ENCODE measurements at places on chromosomes 4 and X.

DNA sequence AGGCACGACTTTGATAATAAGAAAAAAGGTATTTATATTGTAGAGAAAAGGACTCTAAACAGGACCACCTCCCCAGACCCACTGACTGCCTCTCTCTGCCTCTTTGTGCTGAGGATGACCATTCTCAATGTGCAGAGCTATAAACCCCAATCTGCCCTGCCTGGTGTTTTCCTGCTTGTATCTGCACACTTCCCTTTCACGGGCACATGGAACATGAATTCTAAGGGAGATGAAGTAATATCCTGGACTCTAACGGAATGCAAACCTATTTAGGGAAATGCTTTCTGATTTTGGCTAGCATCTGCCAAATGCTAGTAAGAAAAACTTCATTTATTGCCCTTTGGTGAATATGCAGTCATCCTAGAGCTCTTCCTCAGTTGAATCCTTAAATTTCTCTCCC is 2.4 kb downstream of the DIPK2B start:
- H3K4me3 ChIP-seq: no peak overlapping the region
- no peak for DNase-seq
- peak overlapping the region; percentile 29 for H3K27ac ChIP-seq
- no peaks in the 10 kb centered on the region for H3K27me3 ChIP-seq
- no peaks in the 10 kb centered on the region for H3K4me1 ChIP-seq

- H3K27ac ChIP-seq: no peak overlapping the region
- no peaks in the 10 kb centered on the region for H3K27me3 ChIP-seq
- H3K4me1 ChIP-seq: no peaks in the 10 kb centered on the region
Measured at GRCh38 chrX:10111364-10112148, 45.2 kb upstream of the CLCN4 start.

DNA sequence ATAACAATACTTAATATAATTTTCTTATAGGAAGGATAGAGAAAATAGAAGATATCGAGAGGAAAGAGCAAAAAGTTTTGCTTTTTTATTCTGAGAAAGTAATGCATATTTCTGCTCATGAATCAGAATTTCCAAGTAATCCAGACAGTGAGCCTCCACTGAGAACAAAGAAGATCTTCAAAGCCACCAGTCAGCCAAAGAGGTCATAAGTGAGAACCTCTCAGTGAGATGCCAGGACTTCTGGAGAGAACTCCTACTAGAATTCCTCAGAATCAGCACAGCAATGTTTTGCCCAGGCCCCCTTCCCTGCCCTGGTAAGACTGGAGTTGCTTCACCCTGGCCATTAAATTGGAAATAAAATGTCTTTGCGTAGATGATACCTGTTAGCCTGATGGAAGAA is 254.4 kb upstream of the FAT4 start:
- DNase-seq: no peak
- H3K36me3 ChIP-seq: no peaks in the 10 kb centered on the region
- H3K27ac ChIP-seq: no peak overlapping the region
- no peaks in the 10 kb centered on the region for H3K4me1 ChIP-seq

DNA sequence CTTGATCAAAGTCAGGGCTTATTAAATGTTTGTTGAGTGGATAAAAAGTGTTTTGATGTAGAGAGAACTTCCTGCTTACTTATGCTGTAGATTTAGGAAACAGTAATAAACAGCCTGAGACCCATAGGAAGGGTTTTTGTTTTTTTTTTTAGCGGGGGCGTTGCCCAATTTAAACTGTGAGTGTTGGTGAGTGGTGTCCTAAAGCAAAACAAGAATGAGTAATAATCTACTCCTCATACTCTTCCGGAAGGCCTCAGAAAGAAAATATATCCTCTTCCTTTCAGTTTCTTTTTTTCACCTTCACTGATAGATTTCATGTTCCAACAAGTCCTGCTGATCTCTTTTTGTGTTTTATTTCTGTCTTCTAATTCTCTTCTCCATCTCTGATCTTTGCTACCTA is 104.4 kb upstream of the SCML1 start:
- DNase-seq: no peak
- peak overlapping the region; percentile 11 for H3K27ac ChIP-seq
- peaks cover 3% of the 10 kb centered on the region for H3K27me3 ChIP-seq
- H3K4me1 ChIP-seq: no peaks in the 10 kb centered on the region
- no peak overlapping the region for H3K4me3 ChIP-seq

- no peak for DNase-seq
- no peaks in the 10 kb centered on the region for H3K36me3 ChIP-seq
- H3K4me1 ChIP-seq: no peaks in the 10 kb centered on the region
Measured at GRCh38 chr4:186891859-186892486, 168.3 kb upstream of the FAT1 start.

GRCh38 chr4:15253349-15253748 is 174.5 kb upstream of the C1QTNF7 start:
- no peak overlapping the region for H3K4me3 ChIP-seq
- DNase-seq: no peak
- H3K27ac ChIP-seq: no peak overlapping the region
- no peaks in the 10 kb centered on the region for H3K27me3 ChIP-seq

Measured in uterus (tissue), 4 donors.